Gastrocnemius medialis (tissue), 4 donors: ENCODE measurements at places on chromosomes 5 and 9.

GRCh38 chr9:110517483-110517882, 62.1 kb downstream of the SVEP1 start:
- DNase-seq = no peak

- no peak for DNase-seq
Observed at GRCh38 chr5:11396917-11397316, 507.3 kb downstream of the CTNND2 start.

GRCh38 chr5:174310243-174310642, 264.7 kb downstream of the NSG2 start:
- peak; percentile 34 for DNase-seq

GRCh38 chr5:22998362-22998761, 145.2 kb upstream of the CDH12 start:
- no peak for DNase-seq

GRCh38 chr9:132125361-132125760, 36.5 kb upstream of the NTNG2 start:
- DNase-seq = no peak

- no peak for DNase-seq
Observed at GRCh38 chr5:180235846-180236245, 26.8 kb upstream of the RASGEF1C start.

DNA sequence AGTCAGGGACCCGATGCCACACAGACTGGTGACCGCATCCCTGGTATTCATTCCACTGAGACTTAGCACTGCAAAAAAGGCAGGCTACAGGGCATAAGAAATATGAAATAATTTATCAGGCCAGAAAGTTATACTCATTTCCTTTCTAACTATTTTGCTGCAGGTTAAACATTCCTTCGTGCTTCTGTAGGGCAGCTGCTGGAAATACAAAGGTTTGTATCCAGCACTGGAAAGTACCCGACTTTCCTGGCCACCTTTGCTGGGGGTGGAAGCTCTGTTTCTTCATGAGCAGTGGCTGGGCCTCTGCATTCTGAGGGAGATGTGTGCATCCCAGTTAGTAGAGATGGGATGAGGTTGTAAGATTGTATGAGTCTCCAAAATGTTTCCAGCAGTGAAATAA, 478.6 kb upstream of the WWC1 start:
- no peak for DNase-seq

DNA sequence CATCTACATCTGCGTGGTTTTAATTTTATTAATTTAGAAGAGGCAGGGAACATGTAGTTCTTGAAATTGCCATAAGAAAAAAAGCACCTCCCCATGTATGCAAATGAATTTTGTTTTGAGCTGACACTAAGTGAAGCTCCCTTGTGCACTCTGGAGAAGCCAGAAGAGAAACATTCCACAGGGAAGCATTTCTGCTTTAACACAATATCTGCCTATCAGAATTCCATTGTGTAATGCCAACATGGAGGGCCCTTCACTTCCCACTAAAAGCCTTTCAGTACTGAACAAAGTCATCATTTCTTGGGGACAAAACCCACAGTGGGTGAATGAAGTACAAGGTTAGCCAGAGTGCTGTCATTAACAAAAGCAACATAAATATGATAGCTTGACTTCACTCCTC, 59.7 kb downstream of the PRELID2 start:
- no peak for DNase-seq

DNA sequence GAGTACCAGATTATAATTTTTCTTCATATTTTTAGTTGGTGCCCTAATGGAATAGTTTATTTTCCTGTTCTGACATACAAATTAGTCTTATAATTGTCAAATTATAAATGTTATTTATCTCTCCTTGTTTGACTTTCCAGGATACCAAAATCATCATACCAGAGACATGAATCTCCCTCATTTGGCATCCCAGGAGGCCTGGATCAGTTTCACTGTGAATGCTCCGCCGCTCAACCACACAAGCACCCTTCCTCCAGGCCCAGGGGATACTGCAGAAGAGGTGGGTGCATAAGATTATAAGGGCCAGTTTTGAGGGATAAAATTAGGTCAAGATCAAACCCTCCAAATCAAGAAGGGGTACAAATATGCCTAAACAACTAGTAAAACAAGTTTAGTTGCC, 1229.3 kb downstream of the CDH12 start:
- no peak for DNase-seq

DNA sequence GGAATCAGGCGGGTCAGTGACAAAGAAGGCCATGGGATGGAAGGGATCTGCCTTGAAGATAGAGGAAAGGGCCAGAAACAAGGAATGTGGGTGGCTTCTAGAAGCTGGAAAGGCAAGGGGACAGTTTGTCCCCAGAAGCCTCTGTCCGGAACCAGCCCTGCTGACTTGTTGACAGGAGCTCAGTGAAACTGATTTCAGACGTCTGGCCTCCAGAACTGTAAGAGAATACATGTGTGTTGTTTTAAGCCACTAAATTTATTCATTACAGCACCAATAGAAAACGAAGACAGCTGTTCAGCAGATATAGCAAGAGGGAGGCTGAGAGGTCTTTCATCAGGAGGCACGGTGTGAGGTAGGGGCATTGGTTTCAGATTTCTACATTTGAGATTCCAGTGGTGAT, 422.5 kb downstream of the KDM4C start:
- no peak for DNase-seq

- no peak for DNase-seq
Observed at GRCh38 chr5:60829490-60830266, 14.4 kb downstream of the ELOVL7 start.

- DNase-seq = no peak
Observed at GRCh38 chr5:172683264-172683644, 42.2 kb downstream of the NEURL1B start.

GRCh38 chr5:126120939-126121338, 302.3 kb upstream of the GRAMD2B start:
- no peak for DNase-seq

DNA sequence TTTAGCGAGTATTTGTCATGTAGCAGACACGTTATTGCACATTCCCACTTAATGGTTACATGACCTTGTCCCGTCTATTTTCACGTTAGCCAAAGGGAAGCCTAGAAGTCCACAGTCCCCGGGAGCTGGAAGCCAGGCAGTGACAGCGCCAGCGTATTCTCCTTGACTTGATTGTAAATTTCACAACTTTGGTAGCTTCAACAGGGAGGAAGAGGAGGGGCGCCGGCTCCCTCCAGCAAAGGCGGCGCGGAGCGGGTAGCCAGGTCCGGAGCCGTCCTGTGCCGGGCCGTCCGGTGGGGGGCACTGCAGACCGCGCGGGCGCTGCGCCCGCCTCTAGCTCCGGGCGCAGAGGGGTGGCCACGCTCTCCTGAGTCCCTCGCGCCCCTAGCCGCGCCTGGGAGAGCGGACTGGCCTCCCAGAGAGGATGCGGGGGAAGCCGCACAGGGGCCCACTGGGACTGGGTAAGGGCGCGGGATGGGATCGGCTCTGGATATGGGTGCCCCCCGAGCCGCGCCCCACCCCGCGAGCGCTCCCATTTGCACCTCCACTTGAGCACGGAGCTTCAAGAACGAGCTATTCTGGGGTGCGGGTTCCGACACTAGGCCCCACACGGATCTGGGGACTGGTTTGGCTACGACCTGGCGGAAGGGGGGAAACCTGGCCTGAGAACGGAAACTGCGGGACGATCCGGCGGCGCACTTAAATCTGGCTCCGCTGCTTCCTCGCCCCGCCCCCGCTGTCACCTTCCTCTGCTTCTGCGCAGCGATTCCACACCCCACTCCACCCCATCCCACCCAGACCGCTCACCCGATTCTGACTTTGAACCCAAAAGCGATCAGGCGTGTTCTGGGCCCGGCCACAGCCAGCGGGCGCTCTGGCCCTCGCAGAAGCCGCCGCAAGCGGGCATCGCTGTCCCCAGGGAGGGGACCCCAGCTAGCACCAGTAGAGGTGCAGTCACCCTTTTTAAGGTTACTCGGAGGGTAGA, 23.8 kb downstream of the KLF4 start:
- DNase-seq = peak; percentile 41

DNA sequence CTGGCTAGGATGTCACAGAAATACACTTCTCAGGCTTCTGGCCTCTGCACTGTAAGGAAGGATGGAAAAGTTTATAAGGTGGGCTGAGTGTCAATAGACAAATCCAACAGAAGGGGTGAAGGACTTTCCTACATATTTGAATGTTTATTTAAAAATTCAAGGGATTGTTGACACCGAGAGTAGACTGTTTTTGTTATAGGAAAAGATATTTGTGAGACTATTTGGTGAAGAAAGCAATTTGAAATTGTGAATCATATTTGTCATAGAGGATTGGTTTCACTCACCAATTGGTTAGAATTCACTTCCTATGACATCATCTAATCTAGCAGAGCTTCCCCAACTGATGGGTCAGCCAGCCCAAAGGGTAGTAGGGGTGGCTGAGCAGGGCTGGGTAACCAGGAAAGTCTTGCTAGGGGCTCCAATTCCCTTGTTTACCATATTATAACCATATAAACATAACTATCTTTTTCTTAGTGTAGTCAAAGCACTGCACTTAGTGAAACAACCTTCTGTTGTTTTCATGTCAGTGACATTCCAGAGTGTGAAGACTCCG, 14.9 kb upstream of the MEGF10 start:
- no peak for DNase-seq

- DNase-seq = no peak
Observed at GRCh38 chr9:108316630-108317029, 539.2 kb downstream of the ACTL7B start.

GRCh38 chr5:56080375-56081052, 85.8 kb upstream of the IL6ST start:
- no peak for DNase-seq

DNA sequence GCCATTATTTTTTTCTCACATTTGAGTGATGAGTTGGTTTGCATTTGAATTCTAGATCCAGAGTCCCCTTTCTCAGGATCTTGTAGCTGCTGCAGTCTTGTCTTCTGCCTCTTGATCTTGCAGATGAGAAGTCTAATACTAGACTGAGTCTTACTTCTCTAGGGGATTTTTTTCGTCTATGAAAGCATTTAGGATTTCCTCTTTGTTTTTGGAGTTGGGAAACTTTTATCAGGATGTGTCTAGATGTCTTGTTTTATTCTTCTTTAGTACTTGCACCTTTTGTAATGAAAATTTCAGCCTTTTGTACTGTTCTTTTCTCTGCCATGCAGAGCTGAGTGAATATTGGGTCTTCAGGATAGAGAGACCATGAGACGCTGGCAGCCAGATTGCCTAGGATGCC, 65.4 kb downstream of the ZNF618 start:
- DNase-seq = no peak

- no peak for DNase-seq
Observed at GRCh38 chr5:16615741-16616535, 859 bp downstream of the RETREG1 start.

DNA sequence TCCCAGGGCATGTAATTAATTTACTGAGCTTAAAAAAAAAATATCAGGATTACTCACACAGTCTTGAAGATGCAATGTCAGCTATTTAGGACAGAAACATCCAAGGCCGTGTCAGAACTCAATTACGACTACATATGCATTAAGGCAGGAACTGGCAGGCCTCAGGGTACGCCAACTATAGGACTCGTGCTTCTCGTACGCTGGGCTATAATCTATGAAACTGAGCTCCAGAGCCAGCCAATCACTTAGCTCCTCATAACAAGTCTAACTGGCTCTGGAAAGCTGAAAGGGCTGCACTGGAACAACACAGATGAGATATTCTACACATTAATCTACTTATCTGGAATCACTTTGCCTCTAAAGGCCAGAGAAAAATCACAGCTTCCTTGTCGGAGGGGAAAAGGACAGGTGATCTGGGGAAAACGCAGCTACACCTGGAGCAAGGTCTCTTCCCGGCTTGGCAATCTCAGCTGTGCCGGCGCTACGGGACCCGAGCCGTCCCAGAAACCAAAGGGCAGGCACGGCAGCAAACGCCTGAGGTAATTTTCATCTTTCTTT, 212.0 kb downstream of the DEPDC1B start:
- no peak for DNase-seq
